ENCODE measurements at places on chromosomes 12 and 14. TPM values are rescaled to one million over a fixed set of nuclear protein-coding genes. Genes with fewer than 3 reads are reported as not detected.

Gene RERG
- not detected for total RNA-seq

Gene CEP83
- 23.9 TPM for total RNA-seq

Gene CHGA
- not detected for total RNA-seq

Gene PAPLN
- 0.29 TPM for total RNA-seq

Gene TOMM20L
- not detected for total RNA-seq

Gene SPIC
- total RNA-seq: not detected

Gene ANKRD9
- total RNA-seq: 10.0 TPM

Gene RNASE2
- not detected for total RNA-seq

Data from activated CD8-positive, alpha-beta T cell treated with anti-CD3 and anti-CD28 coated beads, Interleukin-2, amount 10 ng/mL, durations not matched to agents 7 days and 5 days (primary cell).